ENCODE measurements at places on chromosomes 1 and 21.

GRCh38 chr21:43031121-43031619, 44.5 kb downstream of the CBS start:
- no peak for DNase-seq

DNA sequence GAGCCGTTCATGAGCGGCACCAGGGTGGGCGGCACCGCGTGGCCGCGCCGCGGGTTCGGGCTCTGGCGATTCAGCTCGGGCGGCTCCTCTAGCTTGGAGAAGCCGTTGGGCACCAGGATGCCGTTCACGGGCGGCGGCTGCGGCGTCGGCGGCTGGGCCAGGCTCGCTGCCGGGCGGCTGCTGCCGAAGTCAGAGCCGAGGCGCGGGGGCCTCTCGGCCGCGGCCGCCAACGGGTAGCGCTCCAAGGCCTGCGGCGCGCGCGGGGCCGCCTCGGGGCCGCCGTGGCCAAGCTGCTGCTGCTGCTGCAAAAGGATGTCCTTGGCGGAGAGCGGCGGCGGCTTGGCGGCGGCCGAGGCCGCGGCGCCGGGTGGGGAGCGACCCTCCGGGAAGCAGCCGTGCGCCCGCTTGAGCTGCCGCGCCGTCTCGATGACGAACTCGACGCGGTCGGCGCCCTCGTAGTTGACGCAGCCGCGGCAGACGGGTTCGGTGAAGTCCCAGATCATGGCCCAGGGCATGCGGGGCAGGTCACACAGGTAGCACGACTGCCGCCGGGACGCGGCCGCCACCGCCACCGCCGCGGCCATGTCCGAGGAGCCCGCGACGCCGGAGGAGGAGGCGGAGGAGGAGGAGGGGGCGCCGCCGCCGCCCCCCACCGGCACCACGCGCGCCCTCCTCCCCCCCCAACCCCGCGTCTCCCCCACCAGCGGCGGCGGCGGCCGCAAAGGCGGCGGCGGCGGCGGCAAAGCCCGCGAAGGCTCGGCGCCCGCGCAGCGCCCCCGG, 877 bp downstream of the IRF2BP2 start:
- peak; percentile 55 for DNase-seq

DNA sequence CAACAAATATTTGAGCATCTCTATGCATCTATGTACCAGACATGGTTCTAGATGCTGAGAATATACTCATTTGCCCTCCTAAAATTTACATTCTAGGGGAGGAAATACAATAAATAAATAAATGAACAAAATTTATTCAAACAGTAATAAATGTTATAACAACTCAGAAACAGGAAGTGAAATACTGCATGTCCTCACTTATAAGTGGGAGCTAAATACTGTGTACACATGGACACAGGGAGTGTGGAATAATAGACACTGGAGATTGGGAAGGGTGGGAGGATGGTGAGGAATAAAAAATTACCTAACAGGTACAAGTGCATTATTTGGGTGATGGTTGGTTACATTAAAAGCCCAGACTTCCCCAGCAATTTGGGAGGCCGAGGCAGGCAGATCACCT, 4.3 kb downstream of the COA7 start:
- DNase-seq: no peak

- no peak for DNase-seq
Observed at GRCh38 chr1:70195342-70195741, 10.0 kb downstream of the LRRC40 start.

DNA sequence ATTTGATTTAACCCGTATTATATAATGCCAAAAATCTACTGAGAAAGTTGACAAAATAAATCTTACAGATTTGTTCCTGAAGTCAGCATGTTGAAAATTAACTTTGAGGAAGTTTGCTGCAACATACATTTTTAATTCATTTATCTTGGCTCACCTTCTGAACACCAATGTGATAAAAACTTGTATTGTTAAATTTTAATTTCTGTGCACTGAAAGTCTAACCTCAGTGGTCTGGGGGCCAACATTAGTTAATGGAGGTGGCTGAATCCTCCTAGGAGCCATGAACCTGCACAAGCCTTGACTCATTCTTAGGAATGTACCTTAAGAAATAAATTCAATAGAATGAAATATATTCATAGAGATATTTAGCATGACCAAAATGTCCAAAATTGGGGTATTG, 95.3 kb downstream of the ADSS2 start:
- no peak for DNase-seq

DNA sequence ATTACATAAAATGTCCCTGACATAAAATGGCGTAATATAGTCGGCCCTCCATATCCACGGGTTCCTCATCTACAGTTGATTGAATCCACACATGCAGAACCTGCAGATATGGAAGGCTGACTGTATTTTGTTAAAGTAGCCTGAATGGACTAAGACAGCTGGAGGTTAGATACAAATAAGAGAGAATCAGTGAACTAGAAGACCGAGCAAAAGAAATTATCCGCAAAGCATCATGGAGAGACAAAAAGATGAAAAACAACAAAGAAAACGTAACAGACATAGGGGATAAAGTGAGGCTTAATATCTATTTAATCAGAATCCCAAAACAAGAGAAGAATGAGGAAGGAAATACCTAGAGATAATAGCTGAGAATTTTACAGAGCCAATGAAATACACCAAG, 20.3 kb downstream of the LTN1 start:
- no peak for DNase-seq

GRCh38 chr1:34876406-34876805, 16.9 kb upstream of the SMIM12 start:
- DNase-seq: no peak

DNA sequence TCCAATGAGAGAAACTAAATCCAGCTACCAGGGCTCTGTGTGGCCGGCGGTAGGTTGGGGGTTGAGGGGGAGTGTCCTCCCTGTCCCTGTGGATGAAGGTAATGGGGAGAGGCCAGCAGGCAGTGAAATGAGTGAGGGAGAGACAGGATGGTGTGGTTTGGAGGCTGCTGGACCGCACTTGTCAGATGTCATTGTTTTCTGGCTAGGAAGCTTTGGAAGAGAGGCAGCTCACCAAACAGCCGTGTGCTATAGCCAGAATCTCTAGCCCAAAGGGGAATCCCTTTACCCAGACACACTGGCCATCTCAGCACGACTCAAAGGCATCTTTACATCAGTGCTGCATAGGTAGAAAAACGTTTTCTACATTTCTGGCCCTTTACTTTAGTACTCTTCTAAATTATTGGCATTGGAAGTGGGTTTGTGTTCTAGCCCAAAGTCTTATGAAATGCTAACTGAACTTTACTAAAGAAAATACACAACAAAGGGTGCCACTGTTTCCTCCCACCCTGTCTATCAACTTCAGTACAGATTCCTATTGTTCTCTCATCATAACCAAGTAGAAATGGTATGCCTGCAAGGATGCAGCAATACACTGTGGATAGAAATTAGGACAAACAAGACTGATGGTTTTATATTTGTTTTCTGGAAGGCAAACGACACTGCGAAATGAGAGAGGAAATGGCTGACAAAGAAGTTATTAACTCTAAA, 95.9 kb upstream of the COA6 start:
- DNase-seq: no peak

DNA sequence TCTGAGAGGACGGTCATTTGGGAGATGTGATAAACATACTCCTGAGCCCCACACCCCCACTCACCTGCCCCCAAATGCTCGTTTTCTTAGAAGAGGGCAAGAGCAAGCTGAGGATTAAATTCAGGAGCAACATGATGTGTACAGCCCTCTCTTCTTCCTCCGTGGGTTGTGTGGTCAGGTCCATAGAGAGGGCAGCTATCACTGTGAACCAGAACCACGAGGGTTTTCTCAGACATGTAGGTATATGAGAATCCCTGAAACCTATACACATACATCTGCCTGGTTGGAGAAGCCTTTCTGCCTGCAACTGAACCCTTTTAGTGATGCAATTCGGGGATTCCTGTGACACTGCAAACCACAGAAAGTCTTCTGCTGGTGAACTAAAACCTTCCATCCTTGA, 38.9 kb downstream of the PGM1 start:
- no peak for DNase-seq

DNA sequence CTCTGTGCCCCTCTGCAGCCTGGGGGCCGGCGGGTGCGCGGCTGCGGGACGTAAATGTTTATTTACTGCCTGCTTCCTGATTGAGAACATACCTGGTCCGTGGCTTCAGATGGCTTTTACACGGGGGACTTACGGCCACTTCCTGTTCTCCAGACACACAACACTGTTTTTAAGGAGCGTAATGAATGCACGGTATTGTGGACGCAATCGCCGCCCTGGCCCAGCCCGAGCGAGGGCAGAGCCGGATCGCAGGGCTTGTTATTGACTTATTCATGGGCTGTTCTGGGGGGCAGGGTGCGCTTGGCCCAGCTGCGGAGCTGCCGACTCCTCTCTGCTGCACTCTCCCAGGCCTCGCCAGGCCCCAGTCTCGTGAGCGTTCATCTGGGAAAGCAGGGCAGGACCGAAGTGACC, 52.8 kb upstream of the ACTRT2 start:
- DNase-seq: no peak
